ENCODE measurements at places on chromosomes 6 and 20. TPM values are rescaled to one million over a fixed set of nuclear protein-coding genes. Genes with fewer than 3 reads are reported as not detected.

The APOBEC2 gene
- total RNA-seq = not detected

GRCh38 chr6:110322874-110323242 lies 35.3 kb downstream of the METTL24 start:
- DNase-seq = no peak
- peaks cover 23% of the 10 kb centered on the region for H3K4me1 ChIP-seq

GRCh38 chr20:38179846-38180245 lies 14.8 kb upstream of the TGM2 start:
- no peak overlapping the region for H3K4me3 ChIP-seq
- no peak for DNase-seq
- no peak overlapping the region for H3K27ac ChIP-seq

DNA sequence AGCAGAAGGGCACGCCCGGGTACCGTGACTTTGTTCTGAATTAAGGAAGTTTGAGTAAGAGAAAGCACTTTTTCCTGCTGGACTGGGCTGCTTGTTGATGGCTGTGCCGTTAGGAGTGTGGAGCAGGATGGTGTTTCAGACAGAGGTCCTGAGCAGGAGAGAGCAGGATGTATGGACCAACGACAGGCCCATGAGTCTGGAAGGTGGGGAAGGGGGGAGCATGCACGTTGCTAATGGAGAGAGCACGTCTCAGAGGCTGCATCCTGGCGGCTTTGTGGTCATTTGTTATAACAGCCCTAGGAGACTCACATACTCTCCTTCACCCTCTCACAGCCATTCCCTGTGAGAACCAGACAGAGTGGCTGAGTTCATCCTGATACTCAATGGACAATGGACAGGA lies 56.8 kb downstream of the PHACTR3 start:
- H3K36me3 ChIP-seq = no peaks in the 10 kb centered on the region
- no peaks in the 10 kb centered on the region for H3K27me3 ChIP-seq
- no peak overlapping the region for H3K4me3 ChIP-seq
- no peak for DNase-seq

DNA sequence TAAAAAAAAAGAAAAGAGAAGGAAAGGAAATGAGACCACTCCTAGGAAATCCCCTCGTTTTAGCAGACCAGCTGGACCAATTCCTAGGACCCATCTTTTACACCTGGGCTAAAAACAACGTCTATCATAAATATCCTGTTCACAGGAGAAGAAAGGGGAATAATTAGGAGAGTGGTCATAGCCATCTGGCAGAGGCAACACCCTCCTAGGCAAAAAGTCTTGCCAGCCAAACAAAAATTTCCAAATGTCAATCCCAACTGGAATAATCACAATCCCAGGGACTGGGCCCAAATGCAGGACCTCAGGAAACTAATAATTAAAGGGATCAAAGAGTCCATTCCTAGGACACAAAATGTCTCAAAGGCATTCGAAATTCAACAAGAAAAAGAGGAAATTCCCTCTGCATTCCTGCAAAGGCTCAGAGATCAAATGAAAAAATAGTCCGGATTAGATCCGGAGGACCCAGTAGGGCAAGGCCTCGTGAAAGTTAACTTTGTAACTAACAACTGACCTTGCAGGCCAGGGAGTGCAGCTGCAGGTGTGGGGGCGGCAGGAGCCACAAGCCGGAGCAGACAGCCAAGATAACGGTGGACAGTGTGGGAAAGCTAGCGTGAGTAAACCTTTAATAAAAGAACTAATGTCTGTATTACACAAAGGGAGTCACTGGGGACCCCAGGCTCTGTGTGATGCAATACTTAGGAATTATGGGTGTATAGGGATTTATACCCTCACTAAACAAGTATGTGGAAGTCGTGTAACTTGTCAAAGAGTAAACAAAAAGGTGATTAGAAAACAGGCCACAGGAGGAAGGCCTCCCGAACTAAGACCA lies 11.7 kb downstream of the LCA5 start:
- H3K36me3 ChIP-seq = no peaks in the 10 kb centered on the region
- H3K4me1 ChIP-seq = peaks cover 14% of the 10 kb centered on the region
- no peaks in the 10 kb centered on the region for H3K27me3 ChIP-seq
- H3K27ac ChIP-seq = peak overlapping the region; percentile 49
- no peak overlapping the region for H3K4me3 ChIP-seq

The TNF gene
- 0.19 TPM for total RNA-seq

The TCF19 gene
- total RNA-seq = 6.2 TPM

DNA sequence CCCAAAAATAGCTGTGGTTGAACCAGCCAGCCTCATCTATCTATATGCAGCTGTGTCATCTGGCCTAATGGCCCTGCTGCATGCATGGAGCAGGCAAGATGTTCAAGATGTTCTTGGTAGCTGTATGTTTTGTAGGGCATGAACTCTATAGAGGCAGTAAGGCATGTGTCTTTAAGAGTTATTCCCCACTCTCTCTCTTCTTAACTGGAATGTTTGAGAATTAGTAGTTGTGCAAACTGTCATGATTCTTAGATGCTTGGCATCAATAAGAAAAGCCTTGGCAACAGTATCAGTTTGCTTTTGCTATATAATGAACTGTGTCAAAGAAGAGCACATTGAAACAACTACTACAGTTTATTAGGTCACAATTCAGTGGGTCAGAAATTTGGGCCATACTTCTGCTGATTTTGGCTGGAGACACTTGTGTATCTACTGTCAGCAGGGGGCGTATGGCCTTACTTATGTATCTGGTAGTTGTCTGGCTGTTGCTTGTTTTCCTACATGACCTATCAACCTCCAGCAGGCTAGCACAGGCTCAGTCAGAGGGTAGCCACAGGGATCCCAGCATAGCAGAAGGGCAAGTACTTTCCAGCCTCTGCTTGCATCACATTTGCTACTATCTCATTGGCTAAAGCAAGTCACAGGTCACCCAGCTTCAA lies 56.1 kb upstream of the LAMP5 start:
- H3K4me1 ChIP-seq = no peaks in the 10 kb centered on the region
- H3K27me3 ChIP-seq = no peaks in the 10 kb centered on the region
- H3K4me3 ChIP-seq = no peak overlapping the region
- peak; percentile 68 for DNase-seq

DNA sequence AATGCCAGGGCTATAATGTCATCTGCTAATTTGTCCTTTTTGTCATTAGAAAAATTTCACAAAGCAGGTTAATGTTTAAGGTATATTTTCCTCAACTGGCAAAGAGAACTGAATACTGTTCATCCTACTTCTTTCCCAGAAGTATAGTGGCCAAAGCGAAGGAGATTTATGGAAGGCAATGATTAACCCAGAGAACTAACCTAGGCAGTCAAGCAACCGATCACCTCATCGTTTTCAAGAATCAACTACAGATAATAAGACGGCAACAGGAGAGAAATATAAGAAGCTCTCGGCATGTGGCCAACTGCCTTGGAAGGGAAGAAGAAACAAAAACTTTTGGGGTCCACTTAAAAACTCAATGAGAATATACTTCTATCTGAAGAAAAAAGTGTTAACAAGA lies 38.2 kb downstream of the REV3L start:
- no peak overlapping the region for H3K4me3 ChIP-seq
- no peaks in the 10 kb centered on the region for H3K36me3 ChIP-seq
- H3K4me1 ChIP-seq = no peaks in the 10 kb centered on the region
- no peak for DNase-seq
- no peaks in the 10 kb centered on the region for H3K27me3 ChIP-seq

DNA sequence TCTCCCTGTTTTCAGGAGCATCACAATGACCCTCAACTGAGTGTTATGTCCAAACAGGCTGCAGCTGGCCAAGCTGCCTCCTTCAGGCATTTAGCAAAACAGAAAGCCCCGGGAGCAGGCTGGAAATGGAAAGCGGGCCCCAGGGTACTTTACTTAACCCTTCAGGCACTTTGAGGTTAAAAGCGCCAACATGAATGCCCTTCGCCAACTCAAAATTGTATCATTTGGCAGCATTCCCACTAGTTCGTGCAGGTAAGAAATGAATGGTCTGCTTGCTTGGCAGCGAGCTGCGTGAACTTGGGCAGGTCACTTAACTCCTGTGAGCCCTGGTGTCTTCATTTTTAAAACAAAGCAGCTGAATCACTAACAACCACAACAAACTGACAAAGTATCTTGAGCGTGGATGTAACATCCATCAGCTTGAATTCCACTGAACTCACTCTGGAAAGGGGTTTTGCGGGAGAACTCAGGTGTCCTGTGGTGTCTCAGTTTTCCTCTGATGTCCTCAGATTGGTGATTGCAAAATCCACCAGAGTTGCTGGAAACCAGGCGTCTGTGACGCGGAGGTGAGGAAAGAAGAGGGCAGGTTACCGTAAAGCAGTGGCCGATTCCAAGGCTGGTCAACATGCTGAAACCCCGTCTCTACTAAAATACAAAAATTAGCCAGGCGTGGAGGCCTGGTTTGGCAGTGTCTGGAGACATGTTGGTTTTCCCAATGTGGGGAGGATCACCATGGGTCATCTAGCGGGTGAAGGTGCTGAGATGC lies 118.8 kb upstream of the ZNF217 start:
- H3K4me3 ChIP-seq = no peak overlapping the region
- peak; percentile 30 for DNase-seq
- no peaks in the 10 kb centered on the region for H3K27me3 ChIP-seq
- peaks cover 29% of the 10 kb centered on the region for H3K4me1 ChIP-seq
- H3K27ac ChIP-seq = no peak overlapping the region
- no peaks in the 10 kb centered on the region for H3K36me3 ChIP-seq

GRCh38 chr6:100257793-100258395 lies 206.8 kb downstream of the SIM1 start:
- H3K27me3 ChIP-seq = no peaks in the 10 kb centered on the region
- peak; percentile 64 for DNase-seq
- H3K4me1 ChIP-seq = peaks cover 21% of the 10 kb centered on the region
- no peak overlapping the region for H3K27ac ChIP-seq
